ENCODE measurements at places on chromosomes 12 and 14.

GRCh38 chr14:92735344-92735743 lies 13.1 kb downstream of the LGMN start:
- DNase-seq = no peak

GRCh38 chr14:37655418-37655817 lies 60.0 kb downstream of the TTC6 start:
- peak; percentile 0 for DNase-seq

- no peak for DNase-seq
Observed at GRCh38 chr14:37143475-37143874, 28.9 kb downstream of the SLC25A21 start.

DNA sequence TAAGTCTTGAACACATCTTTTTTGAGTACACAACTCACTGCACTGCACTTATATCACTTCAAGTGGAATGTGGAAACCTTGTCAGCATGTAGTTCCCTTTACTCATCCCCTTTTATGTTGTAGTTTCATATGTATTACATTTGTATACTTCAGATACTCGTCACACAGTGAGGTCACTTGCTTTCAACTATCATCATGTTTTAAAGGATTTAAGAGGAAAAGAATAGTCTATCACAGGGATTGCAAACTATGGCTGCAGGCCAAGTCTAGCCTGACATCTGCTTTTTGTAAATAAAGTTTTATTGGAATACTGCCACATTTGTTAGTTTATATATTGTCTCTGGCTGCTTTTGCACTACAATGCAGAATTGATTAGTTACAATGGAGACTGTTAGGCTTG lies 24.3 kb downstream of the CNOT2 start:
- no peak for DNase-seq

- no peak for DNase-seq
Observed at GRCh38 chr14:65704850-65705249, 292.3 kb downstream of the FUT8 start.

GRCh38 chr14:36843410-36843809 lies 181.8 kb downstream of the PAX9 start:
- DNase-seq = no peak

DNA sequence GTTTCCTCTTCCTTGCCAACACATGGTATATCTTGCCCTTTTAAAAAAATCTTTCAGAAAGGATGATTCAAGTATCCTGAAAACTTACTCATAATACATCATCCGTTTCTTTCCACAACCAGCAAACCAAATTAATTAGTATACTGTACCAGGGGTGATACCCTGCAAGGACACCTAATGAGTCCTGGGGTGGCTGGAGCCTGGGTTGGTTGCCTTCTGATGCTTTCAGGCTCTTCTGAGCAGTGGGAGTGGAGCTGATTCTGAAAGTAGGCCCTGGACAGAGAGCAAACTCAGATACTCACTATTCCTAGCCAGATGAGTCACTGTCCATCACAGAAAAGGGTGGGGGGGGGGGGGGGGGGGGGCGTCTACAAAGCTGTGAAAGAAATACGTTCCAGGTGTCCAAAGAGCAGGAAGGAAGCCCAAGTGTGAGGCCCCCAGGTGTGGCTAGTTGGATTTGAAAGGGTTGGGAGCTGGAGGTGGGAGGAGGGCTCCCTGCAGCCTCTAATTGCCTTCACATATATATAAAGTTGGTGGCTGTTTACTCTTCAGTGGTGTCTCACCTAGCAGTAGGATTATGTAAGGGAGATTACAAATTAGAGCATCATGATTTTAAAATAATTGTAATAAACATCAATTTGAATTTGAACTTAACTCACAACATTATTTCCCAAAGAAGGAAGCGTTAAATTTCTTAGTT lies 36.5 kb downstream of the FBXO33 start:
- no peak for DNase-seq

- DNase-seq = no peak
Observed at GRCh38 chr14:100176811-100177327, 17.4 kb upstream of the DEGS2 start.

DNA sequence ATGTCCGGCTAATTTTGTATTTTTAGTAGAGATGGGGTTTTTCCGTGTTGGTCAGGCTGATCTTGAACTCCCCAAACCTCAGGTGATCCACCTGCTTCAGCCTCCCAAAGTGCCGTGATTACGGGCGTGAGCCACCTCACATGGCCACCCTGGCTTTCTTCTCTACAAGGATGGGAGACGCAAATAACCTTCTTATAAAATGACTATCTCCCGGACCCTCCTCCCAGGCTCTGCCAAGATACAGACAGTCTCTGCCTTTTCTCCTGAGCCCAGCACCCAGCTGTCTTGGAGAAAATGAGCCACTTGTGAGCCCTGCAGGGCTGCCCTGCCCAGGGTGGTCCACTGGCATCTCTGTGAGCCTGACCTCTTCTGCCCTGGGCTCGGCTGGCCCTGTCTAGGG lies 34.7 kb upstream of the RBM19 start:
- DNase-seq = no peak

DNA sequence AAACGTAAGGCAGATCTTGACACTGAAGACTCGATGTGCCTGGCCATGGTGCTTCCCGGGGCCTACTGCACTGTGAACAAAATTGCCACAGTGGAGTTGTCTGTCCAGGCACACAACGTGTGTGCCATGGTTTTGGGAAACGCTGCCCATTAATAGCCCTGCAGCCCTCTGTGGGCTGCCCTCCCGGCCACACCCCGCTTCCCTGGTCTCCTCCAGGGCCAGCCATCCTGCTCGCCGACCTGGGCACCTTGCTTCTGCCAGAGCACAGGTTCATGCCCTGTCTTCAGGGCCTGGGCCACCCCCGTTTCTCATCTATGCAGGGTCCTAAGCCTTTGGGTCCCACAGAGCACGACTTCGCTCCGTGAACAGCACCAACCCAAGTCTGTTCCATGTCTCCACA lies 18.9 kb downstream of the MEG3 start:
- no peak for DNase-seq

GRCh38 chr14:58309086-58309485 lies 10.7 kb downstream of the ARID4A start:
- DNase-seq = no peak

- no peak for DNase-seq
Observed at GRCh38 chr12:92089559-92089958, 56.1 kb downstream of the BTG1 start.

GRCh38 chr12:8922544-8922943 lies 8.2 kb downstream of the PHC1 start:
- no peak for DNase-seq
